ENCODE measurements at places on chromosomes 12 and 14. TPM values are rescaled to one million over a fixed set of nuclear protein-coding genes. Genes with fewer than 3 reads are reported as not detected.

The SLC4A8 gene
- 1.8 TPM for polyA plus RNA-seq

The CLEC2B gene
- 35.2 TPM for polyA plus RNA-seq

The DDN gene
- polyA plus RNA-seq = 0.42 TPM

The OTOGL gene
- polyA plus RNA-seq = 0.22 TPM

The ST8SIA1 gene
- 4.1 TPM for polyA plus RNA-seq

The DTX3 gene
- 13.7 TPM for polyA plus RNA-seq

The KRT83 gene
- polyA plus RNA-seq = not detected

The RAD9B gene
- 0.61 TPM for polyA plus RNA-seq

The SAV1 gene
- polyA plus RNA-seq = 18.7 TPM

The REM2 gene
- polyA plus RNA-seq = 2.2 TPM

The PSMB5 gene
- 36.5 TPM for polyA plus RNA-seq

The UTP20 gene
- 1.5 TPM for polyA plus RNA-seq

The LALBA gene
- not detected for polyA plus RNA-seq

The KRT86 gene
- polyA plus RNA-seq = 0.09 TPM

The CACNA2D4 gene
- polyA plus RNA-seq = 3.4 TPM

All from spleen (tissue), 13 donors.